ENCODE measurements at places on chromosomes 7 and 10.

- no peak for DNase-seq
These were observed 3.9 kb downstream of the LRWD1 start for GRCh38 chr7:102468478-102469350.

DNA sequence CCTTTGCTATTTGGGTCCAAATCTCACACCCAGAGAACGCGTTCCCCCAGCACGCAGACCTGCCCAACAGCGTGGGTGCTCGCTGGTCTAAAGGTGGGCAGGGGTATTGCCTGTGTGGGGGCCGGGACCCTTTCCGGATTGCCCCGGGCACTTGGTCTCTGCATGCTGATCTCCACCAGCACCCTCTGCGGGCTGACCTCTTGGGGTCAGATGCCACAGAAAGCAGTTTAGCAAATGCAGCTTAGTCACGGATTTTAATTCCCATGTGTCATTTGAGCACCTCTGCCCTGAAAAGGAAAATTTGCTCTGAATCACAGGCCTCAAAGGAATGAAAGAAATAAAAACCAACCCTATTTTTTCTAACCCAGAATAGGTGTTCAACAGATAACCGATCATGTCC lies 46.7 kb downstream of the PKD1L1 start:
- no peak for DNase-seq

GRCh38 chr10:96791902-96792301 lies 40.2 kb upstream of the LCOR start:
- no peak for DNase-seq

GRCh38 chr10:49083261-49083660 lies 32.1 kb downstream of the VSTM4 start:
- no peak for DNase-seq

- no peak for DNase-seq
These were observed 15.5 kb downstream of the ZMIZ1 start for GRCh38 chr10:79084012-79084971.

DNA sequence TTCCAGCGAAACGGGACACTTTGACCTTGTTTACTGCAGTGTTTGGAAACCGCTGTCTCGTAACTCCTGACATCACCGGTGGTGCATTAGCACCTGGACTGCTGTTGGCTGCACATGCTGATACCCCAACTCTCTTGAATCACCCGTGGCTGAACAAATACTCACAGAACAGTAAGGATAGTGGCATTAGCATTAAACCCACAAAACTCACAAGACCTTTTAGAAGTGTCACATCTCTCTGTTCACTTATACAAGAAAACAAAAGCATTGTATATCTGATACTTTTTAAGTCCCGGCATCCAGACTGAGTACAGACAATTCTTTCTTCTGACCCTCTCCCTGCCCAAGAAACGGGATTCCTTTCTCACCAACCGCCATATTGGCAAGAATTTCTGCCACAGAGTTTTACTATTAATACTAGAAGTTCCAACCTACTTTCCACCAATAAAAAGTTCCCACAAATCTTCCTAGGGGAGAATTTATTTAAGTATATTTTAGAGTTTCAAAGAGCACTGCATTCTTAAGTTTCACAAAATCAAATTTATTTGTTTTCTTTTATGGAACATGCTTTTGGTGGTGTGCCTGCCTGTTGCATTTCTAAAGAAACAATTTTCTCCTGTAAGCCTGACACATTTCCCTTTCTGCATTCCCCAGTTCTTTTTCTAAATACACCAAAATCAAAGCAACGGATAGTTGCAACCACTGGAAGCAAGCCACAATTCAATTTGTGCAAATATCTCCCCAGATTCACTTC lies 208.4 kb upstream of the KLF14 start:
- DNase-seq, result no peak

- DNase-seq, result no peak
These were observed 244.9 kb upstream of the NEBL start for GRCh38 chr10:21141946-21142492.

DNA sequence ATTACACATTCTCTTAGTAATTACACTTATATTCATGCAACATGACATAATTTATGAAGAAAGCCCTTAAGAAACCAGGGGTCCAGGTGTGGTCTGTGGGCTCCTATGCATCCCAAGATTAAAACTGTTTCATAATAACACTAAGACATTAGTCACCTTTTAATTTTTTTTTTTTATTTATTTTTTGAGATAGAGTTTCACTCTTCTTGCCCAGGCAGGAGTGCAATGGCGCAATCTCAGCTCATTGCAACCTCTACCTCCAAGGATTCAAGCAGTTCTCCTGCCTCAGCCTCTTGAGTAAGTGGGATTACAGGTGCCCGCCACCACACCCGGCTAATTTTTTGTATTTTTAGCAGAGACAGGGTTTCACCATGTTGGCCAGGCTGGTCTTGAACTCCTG lies 12.5 kb downstream of the GDI2 start:
- DNase-seq, result no peak

GRCh38 chr7:45885264-45885882 lies 2.9 kb upstream of the IGFBP1 start:
- no peak for DNase-seq

DNA sequence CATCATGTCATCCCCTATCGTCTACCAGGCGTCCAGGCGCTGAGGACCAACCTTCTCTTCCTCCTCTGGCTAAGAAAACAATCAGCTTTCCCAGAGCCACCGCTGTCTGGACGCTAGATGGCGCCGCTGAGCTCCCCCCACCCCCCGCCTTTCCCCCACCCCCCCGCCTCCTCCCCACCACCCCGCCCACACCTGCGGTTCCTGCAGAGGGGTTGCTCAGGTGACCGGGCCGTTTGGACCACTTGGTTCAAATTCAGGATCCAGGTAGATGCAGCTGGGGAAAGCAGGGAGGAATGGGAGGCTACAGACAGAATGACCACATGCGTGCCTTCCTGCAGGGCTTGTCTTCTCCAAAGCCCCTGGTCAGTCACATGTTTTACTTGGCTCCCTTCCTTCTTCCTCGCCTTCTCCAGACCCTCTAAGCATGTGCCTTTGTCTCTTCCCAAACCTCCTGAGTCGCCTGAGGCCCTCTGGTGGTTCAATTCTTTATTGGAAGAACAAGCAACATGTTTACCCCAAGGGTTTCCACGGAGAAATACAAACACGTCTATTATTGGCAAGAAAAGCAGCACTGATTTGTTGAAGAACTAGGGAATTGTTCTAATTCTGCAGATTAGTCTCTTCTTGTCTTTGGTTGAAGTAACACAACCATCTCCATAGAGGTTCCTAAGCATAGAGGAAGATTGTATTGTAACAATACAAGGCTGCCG lies 24.7 kb downstream of the AOC1 start:
- DNase-seq, result peak; percentile 15

GRCh38 chr7:548401-548800 lies 28.8 kb upstream of the PDGFA start:
- DNase-seq, result no peak

DNA sequence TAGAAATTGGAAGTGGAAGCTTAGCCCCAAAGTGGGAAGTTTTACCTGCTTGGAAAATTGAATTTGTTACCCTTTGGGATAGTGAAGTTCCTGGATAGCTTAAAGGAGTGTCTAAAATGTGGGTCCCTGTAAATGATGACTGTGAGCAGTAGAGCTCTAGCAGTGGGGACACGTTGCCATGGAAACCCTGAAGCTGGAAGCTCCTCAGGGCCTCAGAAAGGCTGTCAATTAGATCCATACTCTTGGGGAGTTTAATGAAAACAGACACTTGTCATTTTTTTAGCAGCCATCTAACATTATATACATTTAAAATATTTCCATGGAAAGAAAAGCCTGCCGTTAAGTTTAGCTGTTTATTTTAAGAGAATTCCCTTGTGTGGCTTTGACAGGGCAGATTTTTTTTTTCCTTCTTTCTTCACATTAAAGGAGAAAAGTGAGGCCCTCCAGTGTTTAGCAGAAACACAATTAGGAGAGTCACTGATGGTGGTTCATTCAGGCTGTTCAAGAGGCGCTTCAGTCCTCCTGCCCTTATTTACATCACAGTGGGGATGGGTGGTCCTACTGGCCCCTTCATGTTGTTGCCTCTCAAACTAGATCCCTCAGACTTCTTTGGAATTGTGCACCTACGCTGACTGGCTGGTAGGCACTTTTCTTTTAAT lies 518.4 kb downstream of the CCSER2 start:
- DNase-seq, result no peak

- DNase-seq, result no peak
These were observed 10.7 kb downstream of the PSAP start for GRCh38 chr10:71840177-71840957.

DNA sequence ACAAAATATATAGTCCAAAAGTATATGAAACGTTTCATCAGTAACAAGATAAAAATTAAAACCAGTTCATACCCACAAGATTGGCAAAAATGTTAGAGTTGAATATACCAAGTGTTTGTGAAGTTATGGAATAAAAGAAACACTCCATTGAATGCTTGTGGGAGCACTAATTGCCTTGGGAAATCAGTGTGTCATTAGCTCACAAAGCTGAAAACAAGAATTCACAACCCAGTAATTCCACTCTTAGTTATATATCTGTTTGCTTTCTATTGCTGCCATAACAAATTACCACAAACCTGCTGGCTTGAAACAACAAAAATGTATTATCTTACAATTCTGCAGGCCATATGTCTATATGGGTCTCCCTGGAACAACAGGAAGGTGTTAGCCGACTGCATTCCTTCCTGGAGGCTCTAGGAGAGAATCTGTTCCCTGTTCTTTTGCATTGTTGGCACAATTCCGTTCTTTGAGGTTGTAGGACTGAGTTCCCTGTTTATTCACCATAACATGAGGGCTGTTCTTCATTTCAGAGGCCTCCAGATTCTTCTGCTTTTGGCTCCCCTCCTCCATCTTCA lies 45.7 kb downstream of the SEM1 start:
- DNase-seq, result no peak

- no peak for DNase-seq
These were observed 211.2 kb downstream of the ARL4A start for GRCh38 chr7:12898620-12899019.

- no peak for DNase-seq
These were observed 7.1 kb upstream of the TEX36 start for GRCh38 chr10:125689955-125690569.

- DNase-seq, result no peak
These were observed 25.3 kb upstream of the ACSM6 start for GRCh38 chr10:95168694-95169093.

DNA sequence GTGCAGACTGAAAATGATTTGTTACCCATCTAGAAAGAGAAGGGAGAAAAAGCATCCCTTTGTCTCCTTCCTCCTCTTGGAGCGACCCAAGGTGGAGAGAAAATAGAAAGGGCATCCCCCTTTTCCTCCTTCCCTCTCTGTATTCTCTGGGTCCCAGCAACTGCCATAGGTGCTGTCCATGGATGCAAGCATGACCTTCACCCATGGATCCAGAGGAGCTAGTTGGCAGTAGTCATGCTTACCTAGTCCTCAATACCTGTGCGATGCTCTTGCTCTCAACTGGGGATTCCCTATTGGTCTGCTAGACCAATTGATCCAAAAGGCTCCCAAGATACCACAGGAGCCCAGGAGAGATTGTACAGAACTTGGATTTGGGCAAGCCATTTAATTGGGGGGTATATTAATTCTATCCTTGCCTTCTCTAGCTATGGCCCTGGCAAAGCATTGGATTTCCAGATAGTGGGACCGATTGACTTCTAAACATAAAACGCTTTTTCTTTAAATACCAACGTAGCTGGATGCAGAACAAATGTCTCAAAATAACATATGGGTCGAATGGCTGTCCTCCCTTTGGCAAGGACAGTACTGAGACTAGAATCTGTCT lies 547.8 kb upstream of the IGFBP3 start:
- DNase-seq, result no peak

DNA sequence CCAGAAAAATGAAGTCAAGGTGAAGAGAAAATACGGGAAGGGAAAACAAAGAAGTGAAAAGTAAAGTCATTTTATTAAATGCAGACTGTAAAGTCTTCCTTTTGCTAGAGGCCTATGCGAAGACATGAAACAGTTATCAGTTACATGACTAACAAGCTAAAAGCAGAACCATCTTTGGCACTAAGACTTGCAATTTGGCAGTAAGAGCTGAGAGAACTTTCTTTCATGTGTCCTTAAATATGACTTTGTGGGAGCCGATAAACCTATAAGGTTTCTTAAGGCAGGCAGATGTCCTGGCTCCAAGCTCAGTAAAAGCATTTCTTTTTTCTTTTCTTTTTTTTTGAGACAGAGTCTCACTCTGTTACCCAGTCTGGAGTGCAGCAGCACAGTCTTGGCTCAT lies 10.4 kb downstream of the ANLN start:
- no peak for DNase-seq

DNA sequence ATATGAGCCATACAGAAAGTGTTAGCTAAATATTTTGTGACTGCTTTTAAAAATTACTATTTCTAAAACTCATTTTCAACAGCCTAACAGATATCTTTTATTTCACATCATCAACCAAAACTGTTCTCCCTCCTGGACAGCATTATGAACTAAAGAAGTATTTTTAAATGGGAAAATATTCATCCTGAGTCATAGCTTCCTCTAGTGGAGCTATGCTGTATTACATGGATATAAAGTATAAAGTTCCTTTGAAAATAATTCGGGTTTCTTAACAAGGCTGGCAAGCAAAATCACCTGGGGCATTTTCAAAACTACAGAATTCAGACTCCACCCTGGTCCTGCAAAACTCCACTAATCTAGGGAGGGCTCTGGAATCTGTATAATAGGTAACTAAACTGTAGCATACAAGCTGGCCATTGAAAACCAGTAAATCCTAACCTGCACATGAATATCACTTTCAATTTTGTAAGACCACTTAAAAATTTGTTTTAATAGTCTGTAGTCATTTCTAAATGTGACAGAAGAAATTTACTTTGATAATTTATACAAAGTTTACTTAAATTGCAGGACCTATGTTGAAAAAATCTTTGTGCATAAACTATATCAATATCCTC lies 53.5 kb downstream of the SCIN start:
- no peak for DNase-seq

DNA sequence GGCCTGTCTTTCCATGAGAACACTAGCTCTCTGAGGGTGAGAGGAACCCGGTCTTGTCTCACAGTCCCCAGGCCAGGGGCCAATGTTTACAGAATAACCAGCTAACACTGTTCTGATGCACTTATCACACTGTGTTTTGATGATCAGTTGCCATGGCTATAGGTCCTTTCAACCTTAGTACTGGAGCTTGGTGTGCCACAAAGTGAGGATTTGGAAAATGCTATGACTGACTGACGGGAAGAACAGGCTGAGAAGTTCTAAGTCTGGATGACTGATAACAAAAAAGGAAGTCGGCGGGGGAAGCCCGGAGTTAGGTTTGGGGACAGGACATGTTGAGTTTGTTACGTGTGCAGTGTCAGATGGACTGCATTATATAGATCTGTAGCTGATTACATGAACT lies 141.8 kb downstream of the CTTNBP2 start:
- no peak for DNase-seq

DNA sequence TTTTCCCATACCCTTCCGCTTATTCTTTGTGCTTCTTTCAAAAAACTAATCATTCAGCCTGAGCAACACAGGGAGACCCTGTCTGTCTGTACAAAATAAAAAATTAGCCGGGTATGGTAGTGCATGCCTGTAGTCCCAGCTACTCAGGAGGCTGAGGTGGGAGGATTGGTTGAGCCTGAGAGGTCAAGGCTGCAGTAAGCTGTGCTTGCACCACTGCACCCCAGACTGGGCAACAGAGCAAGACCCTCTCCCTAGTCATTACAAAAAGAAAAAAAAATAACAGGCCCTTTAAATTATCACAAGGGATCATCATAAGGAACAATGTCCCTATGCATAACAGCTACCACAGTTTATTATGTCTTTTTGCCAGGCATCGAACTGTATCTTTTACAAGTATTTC lies 119.6 kb downstream of the TRIM24 start:
- no peak for DNase-seq
